Central memory CD8-positive, alpha-beta T cell (primary cell): ENCODE measurements at places on chromosomes 11 and 22.
A peak's percentile ranks its signal among the peaks of the same experiment; 100 is the strongest.

DNA sequence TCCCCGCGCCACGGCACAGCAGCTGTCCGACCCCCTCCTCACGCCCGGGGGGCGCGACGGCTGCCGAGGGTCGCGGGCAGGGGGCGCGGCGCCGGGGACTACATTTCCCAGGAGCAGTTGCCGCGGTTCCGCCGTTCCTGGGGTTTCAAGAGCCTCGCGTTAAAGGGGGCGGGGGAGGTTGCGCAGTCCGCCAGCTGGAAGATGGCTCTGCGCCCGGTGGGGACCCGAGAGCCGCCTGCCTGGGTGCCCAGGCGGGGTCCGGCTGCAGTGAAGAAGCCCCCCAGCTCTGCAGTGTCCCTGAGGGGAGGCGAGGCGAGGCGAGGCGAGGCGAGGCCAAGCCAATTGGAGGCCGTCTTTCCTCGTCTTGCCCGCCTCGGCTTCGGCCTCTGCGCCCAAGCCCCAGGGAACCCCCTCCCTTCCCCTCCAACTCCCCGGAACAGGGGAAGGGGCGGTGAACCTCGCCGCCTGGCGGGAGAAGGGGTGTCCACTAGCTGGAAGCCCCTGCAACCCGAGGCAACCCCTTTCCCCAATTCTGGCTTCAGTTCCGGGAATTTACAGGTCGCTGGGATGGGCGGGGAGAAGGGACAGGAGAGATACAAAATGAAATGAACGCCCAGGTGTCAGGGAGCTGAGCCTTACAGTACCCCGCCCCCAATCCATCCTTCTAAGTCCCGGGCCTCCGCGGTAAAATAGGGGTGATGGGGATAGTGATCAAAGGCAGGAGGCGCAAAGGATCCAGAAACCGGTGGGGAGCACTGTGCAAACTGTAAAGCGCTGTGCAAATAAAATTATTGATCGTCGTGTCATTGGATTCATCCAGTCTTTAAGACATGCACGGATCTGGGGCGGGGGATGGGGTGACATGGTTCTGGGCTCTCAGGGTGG lies 5.2 kb upstream of the GCAT start:
- peaks cover 55% of the 10 kb centered on the region for H3K27me3 ChIP-seq
- H3K4me3 ChIP-seq = peak overlapping the region; percentile 59
- no peak for DNase-seq
- peaks cover 5% of the 10 kb centered on the region for H3K36me3 ChIP-seq

DNA sequence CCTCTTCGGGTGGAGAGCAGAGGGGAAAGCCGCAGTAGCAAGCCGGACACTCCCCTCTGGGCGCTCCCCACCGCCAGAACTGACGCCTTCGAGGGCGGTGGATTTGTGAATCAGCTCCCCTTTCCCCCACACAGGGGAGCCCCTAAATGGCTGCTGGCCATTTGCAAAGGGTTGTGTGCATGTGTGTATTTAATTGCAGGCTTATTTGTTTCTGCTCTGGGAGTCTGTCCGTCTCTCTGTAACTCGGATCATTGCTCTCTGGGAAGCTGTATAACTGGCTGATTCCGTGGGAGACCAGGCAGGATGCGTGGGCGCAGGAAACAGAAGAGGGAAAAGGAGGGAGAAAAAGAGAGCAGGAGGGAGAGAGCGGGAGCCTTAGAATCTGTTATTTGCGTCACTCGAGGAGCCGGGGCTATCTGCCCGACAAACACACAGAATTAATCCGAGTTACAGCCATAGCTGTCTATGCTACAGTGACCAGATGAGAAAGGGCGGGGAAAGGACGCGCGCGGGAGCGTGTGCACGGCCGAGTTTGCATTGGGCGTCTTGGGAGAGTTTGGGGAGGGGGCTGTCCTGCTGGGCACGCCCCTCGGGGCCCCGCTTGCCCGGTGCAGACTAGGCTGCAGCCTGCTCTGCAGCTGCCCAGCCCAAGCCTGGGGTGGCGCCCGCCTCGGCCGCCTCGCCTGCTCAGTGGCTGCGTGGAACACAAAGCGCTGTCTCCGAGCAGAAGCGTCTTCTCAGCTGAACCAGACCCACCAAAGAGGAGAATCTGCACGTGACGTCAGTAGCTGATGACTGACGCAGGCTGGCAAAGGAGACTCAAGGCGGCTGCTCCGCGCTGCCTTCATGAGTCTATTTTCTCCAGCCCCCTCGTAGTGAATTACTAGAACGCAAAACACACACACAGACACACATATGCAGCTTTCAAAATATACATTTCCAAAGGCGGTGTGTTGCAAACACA lies 105.3 kb upstream of the HSD17B12 start:
- peaks cover 92% of the 10 kb centered on the region for H3K27me3 ChIP-seq
- H3K36me3 ChIP-seq = peaks cover 1% of the 10 kb centered on the region
- DNase-seq = no peak

- DNase-seq = no peak
- H3K27ac ChIP-seq = no peak overlapping the region
- peaks cover 8% of the 10 kb centered on the region for H3K4me1 ChIP-seq
- peaks cover 89% of the 10 kb centered on the region for H3K27me3 ChIP-seq
- peaks cover 1% of the 10 kb centered on the region for H3K36me3 ChIP-seq
These were observed 131.2 kb downstream of the ZNF280B start for GRCh38 chr22:22377335-22377734.

GRCh38 chr11:2924381-2924780 lies 4.8 kb downstream of the PHLDA2 start:
- peaks cover 10% of the 10 kb centered on the region for H3K36me3 ChIP-seq
- H3K27ac ChIP-seq = no peak overlapping the region
- peaks cover 8% of the 10 kb centered on the region for H3K4me1 ChIP-seq

GRCh38 chr11:128587415-128587814 lies at the start of gene ETS1:
TSS of gene ETS1 (minus strand) at chr11:128587558. CDS start at chr11:128573130, 14,428 bp downstream.
- H3K27ac ChIP-seq = no peak within 1 kb of the TSS
- H3K27me3 ChIP-seq = peaks cover 9% of the 10 kb centered on the region
- DNase-seq = no peak
- peaks cover 15% of the 10 kb centered on the region for H3K4me1 ChIP-seq

DNA sequence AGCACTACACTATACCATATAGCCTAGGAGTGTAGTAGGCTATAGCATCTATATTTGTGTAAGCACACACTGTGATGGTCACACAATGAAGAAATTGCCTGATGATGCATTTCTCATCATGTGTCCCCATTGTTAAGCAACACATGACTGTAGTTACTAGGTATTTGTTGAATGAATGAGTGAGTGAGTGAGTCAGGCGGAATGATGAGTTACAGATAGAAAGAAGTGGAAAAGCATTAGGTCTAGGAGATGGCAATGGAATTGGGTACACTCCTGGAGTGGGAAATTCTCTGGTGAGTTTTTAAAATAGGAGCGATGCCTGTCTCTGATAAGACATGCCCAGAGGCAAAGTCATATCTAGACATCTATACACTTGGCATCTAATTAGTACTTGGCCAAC lies 160.5 kb upstream of the TBCEL start:
- no peaks in the 10 kb centered on the region for H3K36me3 ChIP-seq
- peaks cover 16% of the 10 kb centered on the region for H3K4me1 ChIP-seq
- H3K4me3 ChIP-seq = no peak overlapping the region
- no peak overlapping the region for H3K27ac ChIP-seq
- DNase-seq = no peak

DNA sequence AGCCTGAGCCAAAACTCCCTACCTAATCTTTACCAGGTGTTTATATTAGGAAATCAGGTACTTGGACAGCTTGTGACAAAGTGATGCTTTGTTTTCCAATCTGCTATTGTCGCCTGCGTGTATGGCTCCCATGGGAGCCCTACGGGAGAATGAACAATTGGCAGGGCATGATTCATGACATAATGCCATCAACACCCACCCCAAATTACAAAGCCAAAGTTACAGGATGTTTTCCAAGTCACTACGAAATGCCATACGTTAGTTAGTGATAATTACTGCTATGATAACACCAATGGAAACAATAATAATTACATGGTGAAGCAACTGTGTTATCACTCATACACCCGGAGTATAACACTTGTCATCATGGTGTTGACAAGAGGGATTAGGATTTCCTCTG lies 226.4 kb downstream of the FAM181B start:
- DNase-seq = no peak
- H3K27me3 ChIP-seq = no peaks in the 10 kb centered on the region
- no peak overlapping the region for H3K4me3 ChIP-seq

DNA sequence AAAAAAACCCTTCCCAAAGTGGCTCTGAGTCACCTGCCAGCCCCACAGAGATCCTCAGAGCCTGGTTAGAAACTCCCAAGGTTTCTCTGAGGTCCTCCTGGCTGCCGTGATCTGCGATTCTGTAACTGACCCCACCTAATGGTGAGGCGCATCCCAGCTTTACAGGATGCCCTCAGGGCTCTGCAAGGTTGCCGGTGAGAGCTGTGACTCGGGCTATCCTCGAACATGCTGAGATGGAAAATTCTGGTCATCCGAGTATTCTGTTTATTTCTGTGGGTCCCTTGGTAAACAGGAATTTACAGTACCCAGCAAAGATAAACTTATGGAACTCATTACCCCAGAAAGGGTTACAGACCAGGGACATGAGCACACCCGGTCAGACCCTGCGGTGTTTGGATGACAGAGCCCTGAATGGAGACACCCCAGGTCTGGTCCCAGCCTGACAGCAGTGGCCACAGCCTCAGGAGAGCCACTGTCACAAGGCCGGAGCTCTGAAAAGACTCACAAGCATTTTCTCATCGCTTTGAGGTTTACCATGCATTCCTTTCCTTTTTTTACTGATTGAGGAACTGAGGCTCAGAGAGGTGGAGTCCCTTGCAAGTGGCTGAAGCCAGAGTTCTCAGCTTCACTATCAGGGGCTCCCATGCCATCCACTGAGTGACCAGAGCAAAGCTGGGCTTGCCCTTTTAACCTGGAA lies 22.2 kb downstream of the LIF start:
- no peak for DNase-seq
- H3K27ac ChIP-seq = peak overlapping the region; percentile 39
- peaks cover 63% of the 10 kb centered on the region for H3K4me1 ChIP-seq
- H3K27me3 ChIP-seq = no peaks in the 10 kb centered on the region

DNA sequence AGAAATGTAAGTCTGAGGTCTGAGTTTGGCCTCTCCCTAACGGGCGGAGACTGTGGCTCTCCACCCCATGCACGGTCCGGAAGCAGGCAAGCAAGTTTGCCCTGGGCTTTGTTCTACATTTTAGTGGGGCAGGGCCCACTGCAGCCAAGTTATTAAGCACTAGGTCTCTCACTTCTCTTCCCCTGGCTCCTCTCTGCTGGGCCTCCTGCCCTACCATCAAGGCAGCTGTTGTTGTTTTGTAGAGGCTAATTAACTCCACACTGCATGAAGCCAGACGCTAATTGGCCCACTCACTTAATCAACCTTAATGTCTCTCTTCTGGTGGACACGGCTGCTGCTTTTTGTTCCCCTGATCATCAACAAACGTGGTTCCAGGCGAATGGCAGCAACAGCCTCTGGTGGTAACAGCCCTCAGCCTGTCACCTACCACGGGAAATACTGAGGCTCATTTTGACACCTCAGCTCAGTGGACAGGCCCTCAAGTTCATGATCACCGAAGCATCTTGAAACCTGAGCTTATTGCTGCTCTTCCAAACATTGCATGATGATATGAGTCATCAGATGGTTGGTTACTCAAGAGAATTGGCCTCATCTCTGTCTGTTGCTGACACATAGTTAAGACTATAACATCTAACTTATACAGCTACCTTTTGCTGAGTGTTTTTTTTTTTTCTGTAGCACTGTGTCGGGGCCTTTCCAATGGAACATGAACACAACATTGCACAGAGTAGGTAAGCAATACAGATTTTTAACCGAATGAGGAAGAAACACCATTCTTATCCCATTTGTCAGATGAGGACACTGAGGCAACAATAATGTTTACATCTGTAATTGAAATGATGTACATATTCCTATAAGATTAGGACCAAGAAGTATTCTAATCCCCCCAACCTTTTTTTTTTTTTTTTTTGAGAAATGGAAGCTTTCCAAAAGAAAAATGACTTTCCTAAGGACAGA lies 20.8 kb upstream of the LMO2 start:
- peaks cover 71% of the 10 kb centered on the region for H3K27me3 ChIP-seq
- no peak overlapping the region for H3K4me3 ChIP-seq
- H3K4me1 ChIP-seq = peaks cover under 1% of the 10 kb centered on the region
- no peak overlapping the region for H3K27ac ChIP-seq
- H3K36me3 ChIP-seq = peaks cover 2% of the 10 kb centered on the region

DNA sequence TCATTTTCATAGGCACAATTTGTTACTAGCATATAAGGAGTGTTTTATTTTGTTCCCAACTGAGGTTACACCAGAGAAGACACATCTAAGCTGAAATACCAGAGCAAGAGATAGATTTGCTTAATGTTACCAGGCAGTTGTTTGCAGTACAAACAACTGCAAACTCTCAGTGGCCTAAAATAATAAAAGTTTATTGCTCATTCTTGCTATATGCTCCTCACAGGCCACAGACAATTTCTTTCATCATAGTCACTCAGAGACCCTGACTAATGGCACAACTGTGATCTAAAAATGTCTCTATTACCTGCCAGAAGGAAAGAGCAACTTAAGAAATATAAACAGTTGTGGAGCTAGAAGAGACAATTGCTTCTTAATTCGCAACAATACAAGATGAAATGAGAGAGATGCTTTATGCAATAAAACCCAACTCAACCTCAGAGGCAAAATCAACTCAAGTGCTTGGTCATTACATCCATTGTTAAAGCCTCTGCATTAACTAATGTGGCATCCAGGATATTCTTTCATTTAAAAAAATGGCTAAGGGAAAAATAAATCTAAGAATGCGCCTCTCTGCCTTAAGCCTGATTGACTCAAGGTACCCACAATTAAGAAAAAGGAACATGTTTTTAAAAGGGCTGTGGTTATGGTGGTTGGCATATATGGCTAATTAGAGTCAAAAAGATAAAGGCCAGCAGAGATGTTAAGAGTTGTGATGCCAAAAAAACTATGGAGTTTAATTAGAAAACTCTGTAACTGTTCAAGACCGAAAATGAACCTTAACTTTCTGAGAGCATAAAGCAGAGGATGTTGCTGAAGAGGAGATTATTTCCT lies 103.7 kb downstream of the CD44 start:
- peak overlapping the region; percentile 93 for H3K27ac ChIP-seq
- no peaks in the 10 kb centered on the region for H3K27me3 ChIP-seq
- H3K36me3 ChIP-seq = peaks cover 14% of the 10 kb centered on the region
- peak overlapping the region; percentile 23 for H3K4me3 ChIP-seq
- DNase-seq = no peak

DNA sequence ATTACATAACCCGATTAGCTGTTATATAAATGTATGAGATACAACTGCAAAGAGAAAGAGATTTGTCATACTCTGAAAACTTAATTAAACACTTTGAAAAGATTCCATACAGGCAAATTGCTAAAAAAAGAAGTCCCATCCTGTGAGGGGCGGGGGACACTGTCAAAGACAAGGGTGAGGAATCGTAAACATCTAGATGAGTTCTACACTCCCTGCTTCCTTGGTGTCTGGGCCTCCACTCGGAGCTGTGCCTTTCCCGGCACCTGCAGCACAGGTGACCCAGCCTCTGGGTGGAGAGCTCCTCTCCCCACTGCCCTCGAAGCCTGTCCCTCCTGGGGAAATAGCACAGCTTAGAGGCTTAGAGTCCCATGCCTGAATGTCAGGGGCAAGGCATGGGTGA lies 69.2 kb upstream of the CRYBB3 start:
- H3K27ac ChIP-seq = no peak overlapping the region
- H3K4me3 ChIP-seq = no peak overlapping the region
- H3K4me1 ChIP-seq = peaks cover 14% of the 10 kb centered on the region
- DNase-seq = no peak

- H3K4me3 ChIP-seq = no peak overlapping the region
- H3K4me1 ChIP-seq = no peaks in the 10 kb centered on the region
- DNase-seq = no peak
- no peaks in the 10 kb centered on the region for H3K36me3 ChIP-seq
- H3K27me3 ChIP-seq = no peaks in the 10 kb centered on the region
- H3K27ac ChIP-seq = no peak overlapping the region
These were observed 1079.0 kb upstream of the TENM4 start for GRCh38 chr11:80519596-80520506.
